GM06990 (cell line): ENCODE measurements at places on chromosomes 7 and 10.

GRCh38 chr10:13039761-13040160 is 38.2 kb upstream of the CCDC3 start:
- no peak for DNase-seq

DNA sequence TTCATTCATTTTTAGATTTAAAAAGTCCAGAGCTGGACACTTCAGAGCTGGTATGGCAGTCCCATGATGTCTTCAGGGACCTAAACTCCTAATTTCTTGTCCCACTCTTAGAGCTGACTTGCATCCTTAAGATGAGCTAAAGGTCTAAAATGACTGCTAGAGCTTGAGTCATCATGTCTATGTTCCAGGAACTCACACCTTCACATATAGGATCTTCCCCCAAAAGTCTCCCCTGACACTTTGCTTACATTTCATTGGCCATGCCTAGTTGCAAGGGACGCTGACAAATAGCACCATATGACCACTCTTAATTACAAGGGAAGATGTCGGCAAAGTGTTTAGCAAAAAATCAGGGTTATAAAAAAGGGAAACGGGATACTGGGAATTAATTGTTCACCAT is 10.4 kb upstream of the AOAH start:
- DNase-seq: no peak

GRCh38 chr7:123643495-123644441 is 11.9 kb upstream of the LMOD2 start:
- DNase-seq: no peak

DNA sequence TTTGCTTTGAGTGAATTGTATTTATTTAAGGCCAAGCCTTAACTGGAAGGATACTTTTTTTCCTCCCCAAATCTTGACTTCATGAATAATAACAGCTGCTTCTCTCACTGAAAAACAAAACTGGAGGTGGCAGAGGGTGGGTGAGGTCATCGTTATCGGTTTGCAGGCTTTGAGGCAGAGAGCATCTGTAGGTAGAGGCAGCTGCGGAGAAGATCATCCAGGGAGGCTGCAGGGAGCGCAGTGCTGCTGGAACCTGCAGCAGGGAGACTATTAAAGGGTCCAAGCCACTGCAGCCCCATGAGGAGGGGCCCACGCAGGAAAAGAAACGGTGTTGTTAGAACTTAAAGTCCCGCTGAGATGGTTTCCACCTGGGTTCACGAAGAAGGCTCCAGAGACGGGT is 112.1 kb upstream of the SDK1 start:
- DNase-seq: no peak

DNA sequence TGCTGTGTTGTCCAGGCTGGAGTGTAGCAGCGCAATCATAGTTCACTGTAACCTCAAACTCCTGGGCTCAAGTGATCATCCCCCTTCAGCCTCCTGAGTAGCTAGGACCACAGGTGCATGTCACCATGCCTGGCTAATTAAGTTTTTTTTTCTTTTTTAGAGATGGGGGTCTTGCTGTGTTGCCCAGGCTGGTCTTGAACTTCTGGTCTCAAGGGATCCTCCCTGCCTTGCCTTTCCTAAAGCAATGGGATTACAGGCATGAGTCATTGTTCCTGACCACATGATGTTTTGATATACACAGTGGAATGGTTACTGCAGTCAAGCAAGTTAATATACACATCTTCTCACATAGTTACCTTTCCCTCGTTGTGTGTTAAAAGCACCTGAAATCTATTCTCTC is 140.3 kb downstream of the GPR85 start:
- no peak for DNase-seq

DNA sequence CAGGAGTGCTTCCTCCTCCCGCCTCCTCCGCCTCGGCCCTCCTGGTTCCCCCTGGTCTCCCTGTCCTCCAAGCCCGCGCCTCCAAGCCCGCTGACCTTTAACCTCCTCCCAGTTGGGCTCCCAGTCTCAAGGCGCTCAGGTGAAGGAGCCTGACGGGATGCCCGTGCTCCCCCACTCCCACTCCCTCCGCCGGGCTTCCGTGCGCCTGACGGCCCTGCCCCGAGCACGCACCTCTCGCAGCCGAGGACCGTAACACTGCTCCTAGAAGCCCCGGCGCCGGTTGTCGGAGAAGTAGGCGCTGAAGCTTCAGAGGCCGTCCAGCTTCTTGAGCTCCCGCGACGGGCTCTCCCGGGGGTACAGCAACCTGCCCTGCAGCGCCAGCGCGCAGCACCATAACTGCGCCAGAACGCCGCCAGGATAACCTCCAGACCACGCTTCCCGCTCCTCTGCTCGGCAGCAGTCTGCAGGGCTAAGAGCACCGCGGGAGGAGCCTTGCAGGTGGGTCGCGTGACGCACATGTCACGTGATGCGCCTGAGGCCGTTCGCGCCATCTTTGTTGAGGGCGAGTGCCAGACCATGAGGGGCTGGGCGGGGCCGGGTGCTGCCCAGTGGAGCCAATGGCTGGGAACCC is 71.0 kb upstream of the ZNF479 start:
- DNase-seq: no peak

DNA sequence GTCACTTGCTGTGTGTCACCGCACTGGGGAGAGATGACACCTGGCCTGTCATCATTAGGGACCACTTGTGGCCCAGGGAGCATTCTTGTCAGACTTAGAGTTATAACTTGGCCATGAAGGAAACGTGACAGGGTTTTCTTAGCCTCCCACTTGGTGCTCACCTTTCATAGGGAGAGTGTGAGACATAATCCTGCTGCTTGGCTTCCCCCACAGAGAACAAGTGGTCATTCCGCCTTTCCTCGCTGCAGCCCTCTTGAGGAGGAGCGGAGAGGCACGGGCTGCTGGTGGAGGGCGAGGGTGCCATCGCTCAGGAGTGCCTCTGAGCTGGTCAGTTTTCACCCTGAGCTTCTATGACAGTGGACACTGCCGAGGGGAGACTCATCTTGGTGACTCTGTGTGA is 125.0 kb upstream of the GJD4 start:
- no peak for DNase-seq

- DNase-seq: no peak
Observed at GRCh38 chr10:83934641-83935338, 204.5 kb upstream of the GHITM start.

- DNase-seq: no peak
Observed at GRCh38 chr7:32043688-32044087, 26.5 kb downstream of the PDE1C start.

GRCh38 chr10:29471544-29471859 is 163.3 kb downstream of the SVIL start:
- no peak for DNase-seq

DNA sequence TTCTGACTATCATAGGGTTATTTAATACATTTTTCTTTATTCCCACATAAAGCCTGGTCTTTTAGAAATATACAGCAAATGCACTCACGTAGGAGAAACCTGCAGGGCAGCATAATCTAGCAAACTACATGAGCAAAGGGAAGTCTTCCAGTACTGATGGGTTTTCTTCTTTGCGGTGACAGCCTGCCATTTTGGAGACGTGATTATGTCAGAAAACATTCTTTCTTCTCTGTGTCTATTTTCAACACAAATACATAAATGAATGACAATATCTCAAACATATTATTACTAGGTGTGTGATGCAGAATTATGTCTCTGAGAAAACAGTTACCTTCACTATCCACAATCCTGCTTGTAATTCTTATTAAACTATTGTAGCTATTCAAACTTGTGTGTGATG is 425.0 kb downstream of the GPAM start:
- no peak for DNase-seq

DNA sequence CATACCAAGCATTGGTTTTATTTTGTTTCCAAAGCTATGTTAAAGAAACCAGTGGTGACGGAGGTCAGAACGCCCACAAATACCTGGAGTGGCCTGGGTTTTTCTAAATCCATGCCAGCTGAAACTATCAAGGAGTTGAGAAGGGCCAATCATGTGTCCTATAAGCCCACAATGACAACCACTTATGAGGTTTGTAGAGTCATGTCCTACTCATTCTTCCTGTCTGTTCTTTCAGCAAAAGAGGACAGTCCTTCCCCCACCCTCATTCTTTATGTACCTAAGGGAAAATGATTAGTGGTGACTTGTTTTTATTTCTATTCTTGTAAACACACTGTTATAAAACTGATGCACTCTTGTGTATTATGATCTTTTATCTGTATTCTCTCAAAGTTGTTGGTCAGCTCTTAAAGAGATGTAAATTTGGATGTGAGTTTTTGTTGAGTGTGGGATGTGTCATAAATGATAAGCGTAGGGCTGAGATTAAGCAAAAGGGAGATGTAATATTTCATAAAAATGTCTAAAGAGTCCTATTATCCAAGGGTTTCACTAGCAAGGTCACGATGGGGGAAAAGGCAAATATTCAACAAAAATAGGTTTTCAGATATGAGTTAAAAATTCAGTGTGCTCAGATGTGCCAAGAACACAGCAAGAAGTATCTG is 294.4 kb downstream of the BICC1 start:
- DNase-seq: no peak

DNA sequence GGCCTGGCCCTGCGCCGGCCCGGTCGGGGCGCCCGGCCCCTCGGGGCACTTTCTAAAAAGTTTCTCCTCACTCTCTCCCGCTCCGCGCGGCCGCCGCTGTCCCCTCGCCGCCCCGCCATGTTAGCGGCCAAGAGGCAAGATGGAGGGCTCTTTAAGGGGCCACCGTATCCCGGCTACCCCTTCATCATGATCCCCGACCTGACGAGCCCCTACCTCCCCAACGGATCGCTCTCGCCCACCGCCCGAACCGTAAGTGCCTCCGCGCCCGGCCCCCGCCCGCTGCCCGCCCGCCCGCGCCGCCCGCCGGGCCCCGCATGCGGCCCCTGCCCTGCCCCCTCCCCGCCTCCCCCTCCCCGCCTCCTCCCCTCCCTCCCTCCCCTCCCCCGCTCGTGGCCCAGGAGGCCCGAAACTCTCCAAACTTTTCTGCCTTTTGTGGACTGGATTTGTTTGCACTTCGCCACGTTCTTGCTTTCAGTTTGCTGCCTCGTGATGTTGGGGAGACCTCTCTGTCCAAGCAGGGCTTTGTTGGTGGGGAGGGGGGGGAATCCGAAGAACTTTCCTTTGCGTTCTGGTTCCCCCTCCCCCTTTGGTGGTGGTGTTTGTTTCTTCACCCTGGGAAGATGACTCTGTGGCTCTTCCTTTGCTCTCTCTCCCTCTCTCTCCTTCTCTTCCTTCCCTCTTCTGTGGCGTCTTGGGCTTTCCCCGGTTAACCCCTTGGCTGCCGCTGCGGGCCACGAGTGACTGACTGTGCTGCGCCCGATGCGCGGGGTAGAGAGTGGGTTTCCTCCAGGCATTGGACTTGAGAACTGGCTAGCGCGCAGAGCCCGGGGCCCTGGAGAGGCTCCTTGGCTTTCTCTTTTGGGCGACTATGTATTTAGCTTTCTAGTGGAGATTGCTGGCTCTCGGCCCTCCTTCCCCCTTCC is 1.6 kb downstream of the TCF7L2 start:
- DNase-seq: peak; percentile 20

DNA sequence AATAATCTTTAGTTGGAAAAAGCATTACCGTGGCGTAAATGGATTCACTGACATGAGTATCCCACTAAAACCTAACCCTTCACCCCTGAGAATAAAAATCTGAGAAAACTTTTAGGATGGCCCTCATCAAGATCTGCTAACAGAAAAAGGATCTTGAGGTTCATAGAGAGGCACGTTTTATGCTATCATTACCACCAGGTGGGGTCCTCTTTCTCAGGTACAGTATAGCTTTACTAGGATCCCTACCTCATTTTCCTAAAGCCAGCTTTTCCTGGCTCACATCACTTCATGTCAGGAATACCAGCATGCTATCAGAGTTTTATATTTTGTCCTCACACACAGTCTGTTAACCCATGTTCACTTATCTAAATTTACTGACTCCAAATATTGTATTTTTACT is 173.7 kb downstream of the POM121L12 start:
- DNase-seq: no peak

DNA sequence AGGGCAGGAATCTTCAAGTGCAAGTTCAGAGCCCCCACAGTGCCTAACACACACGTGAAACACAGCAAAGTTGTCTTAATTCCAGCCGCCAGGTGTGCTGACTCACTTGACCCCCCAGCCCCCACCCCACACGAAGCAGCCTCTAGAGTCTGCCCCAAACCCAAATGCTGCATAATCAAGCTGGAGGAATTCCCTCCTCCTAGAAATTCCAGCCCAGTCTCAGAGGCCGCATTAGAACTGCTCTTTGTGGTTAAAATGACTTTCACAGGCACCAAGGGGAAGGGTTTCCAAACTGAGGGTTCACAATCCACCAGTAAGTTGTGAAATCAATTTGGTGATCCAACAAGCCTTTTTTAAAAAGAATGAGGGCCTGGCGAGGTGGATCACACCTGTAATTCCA is 67.0 kb upstream of the PLXNA4 start:
- DNase-seq: no peak

DNA sequence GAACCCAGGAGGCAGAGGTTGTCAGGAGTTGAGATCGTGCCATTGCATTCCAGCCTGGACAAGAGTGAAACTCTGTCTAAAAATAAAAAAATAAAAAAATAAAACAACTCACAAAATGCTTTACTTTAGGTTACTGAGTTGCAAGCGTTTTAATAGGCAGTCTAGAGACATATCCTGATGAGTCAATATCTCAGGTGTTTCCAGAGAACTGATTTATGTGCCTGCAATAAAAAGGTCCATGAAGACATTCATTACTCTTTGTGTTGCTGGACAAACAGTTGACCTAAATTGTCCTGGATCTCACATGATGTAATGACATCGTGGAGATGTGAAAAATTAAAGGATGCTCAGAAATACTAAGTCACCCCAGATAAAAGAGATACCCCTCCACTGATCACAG is 31.5 kb downstream of the CDNF start:
- no peak for DNase-seq

DNA sequence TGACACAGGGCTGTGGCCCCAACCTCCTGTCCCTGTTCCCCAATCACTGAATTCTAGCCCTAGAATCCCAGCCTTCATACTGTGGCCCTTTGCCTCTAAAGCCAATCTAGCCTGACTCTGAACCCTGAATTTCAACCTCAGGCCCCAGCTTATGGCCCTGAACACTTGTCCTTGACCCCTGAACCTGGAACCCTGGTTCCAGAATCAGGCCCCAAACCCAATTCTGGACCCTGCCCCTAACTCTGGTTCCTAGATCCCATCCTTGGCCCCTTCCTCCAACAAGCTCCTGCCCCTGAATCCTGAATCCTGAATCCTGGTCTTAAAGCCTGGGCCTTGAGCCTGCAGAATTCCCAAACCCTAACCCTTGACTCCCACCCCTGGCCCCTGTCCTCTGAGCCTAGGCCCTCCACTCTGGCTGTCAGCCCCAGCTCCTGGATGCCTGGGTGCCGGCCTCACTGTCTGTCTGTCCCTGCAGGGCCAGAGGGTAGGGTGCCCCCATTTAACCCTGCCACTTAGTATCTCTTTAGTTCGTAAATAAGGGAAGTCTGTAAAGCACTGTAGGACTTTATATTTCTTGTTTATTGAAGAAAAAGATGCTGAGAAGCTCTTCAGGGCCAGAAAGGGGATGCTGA is 1.3 kb downstream of the INPP5A start:
- no peak for DNase-seq

GRCh38 chr10:74539317-74539716 is 287.1 kb upstream of the KAT6B start:
- no peak for DNase-seq

- no peak for DNase-seq
Observed at GRCh38 chr7:111091593-111092358, 849 bp downstream of the LRRN3 start.
